Fibroblast of lung (primary cell): ENCODE measurements at places on chromosomes 2 and 18.

- peak; percentile 85 for DNase-seq
Measured at GRCh38 chr2:100730290-100730868, 89.6 kb upstream of the NPAS2 start.

GRCh38 chr2:12587729-12588522 is 128.8 kb upstream of the TRIB2 start:
- peak; percentile 95 for DNase-seq

DNA sequence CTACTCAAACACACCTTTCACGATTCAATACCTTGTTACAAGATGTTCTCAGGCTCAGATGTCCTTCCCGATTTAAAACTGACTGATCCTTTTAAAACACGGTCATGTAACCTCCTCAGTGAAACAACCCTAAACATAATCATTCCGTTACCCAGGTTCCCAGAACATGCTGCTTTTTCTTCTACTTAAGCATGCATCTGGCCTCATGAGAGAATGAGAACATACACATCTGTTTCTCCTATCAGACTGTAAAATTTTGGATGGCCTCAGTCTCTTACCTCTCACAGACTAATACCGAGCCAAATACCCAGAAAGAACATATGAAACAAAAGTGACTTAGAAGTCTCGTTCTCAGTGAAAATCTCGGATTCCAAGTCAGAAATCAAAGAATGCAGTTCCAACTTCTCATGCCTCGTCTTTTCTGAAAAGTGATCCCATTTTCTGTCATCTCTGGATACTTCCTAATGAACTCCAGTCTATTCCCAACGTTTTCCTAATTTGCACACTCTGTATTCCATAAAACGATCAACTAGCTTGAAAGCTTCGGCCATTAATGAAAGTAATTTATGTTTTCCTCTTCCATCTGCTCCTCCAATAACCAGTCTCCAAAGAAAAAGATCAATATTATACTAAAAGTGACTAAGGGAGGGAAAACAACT is 919 bp downstream of the SF3B1 start:
- peak; percentile 23 for DNase-seq

- peak; percentile 51 for DNase-seq
Measured at GRCh38 chr2:223692191-223692947, 90.2 kb upstream of the SCG2 start.

- DNase-seq: no peak
Measured at GRCh38 chr2:240143276-240143675, 2.8 kb upstream of the OTOS start.
